Stimulated activated CD8-positive, alpha-beta memory T cell treated with anti-CD3 and anti-CD28 coated beads, Interleukin-7, amount 100 ng/mL, for 1 hour (primary cell): ENCODE measurements at places on chromosomes 11 and 22.

DNA sequence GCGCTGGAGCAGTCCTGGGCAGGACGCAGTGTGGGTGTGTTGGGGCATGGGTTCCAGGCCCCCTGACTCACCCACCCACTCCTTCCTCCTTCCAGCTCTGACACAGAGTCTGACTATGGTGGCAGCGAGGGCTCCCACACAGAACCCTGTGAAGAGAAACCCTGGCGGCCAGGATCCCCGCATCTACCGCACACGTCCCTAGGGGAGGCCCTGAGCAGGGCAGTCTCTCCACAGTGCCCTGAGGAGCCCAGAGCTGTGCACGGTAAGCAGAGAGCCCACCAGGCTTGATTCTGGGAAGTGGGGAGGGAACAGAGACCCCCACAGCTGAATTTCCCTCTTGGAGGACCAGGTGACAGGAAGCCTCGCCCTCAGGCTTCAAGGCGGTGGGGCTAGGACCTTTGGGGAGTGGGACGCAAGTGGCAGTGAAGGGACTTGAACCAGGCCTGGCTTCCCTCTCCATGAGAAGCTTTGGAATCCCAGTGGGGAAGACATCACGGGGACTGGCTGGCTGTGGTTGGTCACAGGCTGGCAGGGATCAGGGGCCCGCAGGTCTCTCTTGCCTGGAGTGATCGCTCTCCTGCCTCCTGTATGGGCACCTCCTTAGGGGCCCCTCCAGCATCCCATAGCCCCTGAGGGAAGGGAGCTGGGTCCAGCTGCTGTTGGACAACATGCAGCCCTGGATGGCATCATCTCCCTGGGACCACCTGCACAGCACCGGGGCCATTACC is 96.4 kb upstream of the PARVA start:
- no peak for DNase-seq

DNA sequence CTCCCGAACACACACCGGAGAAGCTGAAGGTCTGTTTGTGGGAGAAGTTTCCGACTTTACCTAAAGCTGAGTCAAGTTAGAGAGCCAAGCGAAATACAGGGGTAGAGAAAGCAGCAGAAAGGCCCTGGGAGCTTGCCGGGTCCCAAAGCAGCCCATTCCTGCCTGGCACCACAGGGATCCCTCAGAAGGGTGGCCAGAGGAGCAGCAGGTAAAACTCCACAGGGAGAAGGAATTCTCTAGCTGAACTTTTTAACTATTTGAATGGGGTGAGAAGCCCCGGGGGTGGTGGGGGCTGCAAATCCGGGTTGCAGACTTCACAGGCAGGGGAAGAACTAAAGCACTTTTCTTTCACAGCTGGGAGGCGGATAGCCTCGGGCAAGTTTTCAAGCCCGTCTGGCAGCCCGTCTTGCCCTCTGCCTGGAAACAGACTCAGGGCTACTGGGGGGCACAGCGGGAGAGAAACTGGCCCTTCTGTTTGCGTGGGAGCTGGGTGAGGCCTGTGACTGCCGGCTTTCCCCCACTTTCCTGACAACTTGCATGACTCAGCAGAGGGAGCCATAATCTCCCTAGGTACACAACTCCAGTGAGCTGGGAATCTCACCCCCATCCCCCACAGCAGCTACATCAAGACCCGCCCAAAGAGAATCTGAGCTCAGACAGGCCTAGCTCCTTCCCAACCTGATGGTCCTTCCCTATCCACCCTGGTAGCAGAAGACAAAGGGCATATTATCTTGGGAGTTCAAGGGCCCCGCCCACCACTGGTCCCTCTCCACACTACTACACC is 311.0 kb downstream of the SBF2 start:
- DNase-seq: no peak

- no peak for DNase-seq
These were observed 458 bp downstream of the RTN4R start for GRCh38 chr22:20267441-20268278.

DNA sequence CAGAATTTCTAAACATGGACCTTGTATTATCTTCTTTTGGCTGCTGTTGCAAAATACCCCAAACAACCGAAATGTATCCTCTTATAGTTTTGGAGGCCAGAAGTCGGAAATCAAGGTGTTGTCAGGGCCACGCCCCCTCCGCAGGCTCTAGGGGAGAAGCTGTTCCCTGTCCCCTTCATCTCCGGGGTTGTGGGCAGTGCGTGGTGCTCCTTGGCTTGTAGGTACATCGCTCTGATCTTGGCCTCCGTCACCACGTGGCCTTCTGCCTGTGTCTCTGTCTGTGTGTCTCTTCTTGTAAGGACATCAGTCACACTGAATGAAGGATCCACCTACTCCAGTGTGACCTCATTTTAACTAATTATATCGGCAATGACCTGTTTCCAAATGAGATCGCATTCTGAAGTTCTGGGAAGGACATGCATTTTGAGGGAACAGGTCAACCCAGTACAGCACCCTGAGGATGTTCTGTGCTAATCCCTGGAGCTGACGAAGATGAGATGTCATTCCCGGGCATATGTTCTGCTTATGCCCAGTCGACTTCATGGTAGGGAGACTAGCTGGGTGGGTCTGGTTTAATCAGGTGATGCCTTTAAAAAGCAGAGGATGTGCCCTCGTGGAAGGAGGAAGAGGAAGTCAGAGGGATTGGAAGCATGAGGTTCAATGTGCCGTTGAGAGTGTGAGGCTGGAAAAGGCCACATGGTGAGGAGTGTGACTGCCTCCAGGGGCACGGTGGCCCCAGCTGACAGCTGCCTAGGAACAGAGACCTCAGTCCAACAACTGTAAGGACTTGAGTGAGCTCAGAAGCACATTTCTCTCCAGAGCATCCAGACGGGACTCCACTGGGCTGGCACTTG is 531.1 kb downstream of the TBC1D22A start:
- DNase-seq: no peak

DNA sequence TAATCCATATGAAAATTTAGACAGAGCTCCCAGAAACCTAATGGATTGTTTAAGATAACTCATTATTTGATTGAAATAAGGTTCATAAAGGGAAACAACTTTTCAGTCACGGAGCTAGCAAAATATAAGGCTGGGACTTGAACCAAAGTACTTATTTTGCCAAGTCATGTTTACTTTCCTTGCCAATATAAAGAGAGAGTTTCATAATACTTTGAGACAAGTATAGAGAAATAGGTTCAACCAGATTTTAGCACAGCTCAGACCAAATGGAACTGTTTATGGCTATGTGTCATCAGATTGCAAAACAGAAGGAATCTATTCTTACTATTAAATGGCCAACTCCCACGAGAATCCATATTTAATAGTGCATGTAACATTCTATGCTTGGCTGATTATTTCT is 1517.5 kb upstream of the TENM4 start:
- DNase-seq: no peak

DNA sequence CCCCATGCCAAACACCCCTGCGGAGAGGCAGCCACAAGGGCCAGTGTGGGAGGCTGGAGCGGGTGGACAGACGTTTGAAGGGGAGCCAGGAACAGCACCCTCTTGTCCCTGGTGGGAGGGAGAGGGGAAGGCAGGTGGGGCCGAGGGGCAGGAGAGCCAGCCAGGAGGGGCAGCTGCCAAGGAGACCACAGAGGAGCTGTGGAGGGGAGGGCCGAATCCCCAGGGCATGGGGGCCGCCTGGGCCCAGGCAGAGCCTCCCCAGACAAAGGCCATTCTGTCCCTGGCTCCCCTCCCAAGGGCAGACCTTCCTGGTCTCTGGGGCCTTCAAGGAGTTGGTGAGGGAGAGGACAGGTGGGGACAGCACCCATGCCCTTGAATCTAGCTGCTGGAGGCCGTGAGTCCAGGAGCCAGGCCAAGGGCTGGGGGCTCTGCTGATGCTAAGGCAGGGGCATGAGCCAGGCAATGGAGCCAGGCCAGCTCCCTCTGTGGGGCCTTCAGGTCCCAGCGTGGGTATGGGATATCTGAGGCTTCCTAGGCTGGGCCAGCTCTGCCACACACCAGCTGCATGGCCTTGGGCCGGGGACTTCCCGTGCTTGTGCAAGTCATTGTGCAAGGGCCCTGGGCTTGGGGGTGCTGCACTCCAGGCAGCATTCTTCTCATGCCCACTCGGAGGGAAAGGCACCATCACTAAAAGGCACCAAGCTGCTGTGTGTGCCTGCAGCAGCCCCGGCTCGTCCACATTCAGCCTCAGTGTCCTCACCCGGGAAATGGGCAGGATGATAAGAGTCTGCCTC is 11.4 kb downstream of the EMID1 start:
- DNase-seq: no peak

DNA sequence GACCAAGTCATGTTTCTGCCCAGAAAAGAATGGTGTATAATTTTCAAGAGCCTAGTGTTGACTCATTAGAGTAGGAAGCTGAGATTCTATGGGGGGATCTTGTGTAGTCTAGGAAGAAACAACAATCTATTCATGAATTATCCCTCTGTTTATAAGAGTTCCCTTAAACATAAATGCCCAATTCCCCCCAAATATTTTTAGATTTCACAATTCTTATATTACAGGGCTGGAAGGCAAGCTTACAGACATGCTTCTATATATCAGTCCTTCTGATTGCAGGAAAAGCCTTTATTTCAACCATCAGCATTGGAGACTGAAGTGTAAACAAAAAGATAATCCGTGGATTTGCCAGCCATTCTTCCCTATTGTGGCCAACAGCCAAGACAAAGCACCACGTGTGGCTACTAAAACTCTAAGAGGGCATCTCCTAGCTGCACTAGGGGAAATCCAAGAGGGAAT is 71.4 kb downstream of the NAT10 start:
- DNase-seq: no peak

DNA sequence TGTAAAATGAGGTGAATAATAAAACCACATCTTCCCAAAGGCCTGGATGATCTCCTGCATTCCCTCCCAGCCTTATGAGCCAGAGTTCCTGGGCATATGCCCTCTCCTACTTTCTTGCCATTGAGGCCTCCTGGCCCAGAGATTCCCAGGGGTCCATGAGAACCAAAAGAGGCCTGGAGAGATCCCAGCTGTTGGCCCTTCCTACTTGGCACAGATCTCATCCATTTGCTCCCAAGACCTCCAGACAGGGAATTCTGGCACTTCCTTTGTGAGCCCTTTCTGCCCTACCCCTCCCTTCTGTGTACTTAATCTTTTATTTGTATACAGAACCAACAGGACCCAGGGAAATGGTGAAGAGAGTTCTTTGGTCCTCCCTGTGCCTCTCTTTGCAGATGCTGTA is 21.4 kb downstream of the POU2F3 start:
- no peak for DNase-seq

DNA sequence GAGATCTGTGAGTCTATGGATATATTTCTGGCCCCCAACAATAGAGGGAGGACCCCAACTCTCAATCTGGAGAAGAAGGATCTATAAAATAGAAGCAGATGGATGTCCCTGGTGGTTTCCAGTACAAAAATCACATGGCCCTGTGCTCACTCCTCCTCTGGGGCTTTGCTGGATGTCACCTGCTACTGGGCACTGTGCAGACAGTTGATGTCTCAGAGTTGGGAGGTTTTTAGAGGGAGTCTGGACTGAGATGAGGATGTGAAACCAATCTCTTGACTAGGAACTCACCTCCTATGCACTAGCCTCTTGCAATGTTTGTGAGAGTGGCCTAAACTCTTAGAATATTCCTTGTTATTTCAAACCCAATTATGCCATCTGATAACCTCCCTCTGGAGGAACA is 107.2 kb downstream of the SCN3B start:
- no peak for DNase-seq

DNA sequence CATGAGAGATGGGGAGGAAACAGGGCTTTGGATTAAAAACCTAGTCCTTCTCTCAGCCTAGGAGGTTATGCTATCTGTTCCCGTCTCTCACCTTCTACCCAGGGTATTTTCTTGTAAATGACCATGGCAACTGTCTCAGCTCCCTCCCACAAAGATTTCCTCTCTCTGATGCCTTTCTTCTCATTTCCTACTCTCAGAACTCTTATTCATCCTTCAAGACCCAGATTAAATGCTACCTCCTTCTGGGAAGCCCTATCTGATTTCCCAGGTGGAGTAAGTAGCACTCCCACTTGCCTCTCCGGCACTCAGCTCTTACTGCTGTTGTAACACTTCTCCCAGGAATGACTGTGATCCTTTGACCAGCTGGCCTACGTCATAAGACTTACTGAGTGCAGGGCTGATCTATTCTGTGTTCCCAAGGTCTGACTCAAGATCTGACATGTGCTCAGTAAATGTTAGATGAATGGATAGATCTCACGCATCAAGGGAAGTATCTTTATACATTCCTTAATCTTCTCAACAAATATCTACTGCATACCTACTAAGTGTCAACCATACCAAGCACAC is 175.0 kb downstream of the TENM4 start:
- no peak for DNase-seq

GRCh38 chr11:44887636-44888035 is 63.0 kb downstream of the TP53I11 start:
- DNase-seq: no peak

- DNase-seq: no peak
These were observed 2.1 kb downstream of the RTN3 start for GRCh38 chr11:63683133-63683991.

DNA sequence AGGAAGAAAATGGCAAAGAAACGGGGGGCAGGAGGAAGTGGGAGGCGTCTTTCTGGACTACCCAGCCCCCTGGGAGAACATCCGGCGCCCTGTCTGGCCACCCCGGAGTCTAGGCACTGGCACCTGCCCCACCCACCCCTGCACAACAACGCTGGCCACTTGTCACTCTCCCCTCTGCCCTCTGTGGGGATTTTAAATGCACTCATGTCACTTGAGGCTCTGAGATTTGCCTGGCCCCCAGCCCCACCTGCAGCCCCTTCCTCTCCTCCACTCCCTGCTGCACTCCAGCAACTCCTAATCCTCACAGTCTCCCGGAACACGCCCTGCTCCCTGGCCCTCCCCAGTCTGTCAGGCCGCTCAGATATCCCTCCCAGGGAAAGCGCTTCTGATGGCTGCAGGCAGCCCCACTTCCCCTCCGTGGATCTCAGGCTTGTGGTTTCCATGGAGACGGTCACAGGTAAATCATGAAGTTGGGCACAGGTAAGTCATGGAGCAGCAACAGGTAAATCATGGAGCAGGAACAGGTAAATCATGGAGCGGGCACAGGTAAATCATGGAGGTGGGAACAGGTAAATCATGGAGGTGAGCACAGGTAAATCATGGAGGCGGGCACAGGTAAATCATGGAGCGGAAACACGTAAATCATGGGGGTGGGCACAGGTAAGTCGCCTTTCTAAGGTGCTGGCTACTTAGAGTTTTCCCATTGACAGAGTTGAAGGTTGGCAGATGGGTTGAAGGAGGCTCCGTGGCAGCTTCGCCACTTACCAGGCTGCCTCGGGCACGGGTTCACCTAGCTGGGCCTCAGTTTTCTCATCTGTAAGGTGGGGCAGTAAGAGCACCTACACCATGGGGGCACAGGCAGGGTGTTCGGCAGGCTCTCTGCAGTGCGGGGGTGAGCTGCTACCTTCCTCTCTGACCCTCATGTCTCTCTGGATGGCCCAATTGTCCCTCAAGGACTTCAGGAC is 79.0 kb upstream of the SHISAL1 start:
- DNase-seq: no peak

GRCh38 chr11:30346068-30346688 is 23.3 kb downstream of the ARL14EP start:
- no peak for DNase-seq
